GM04504 (cell line): ENCODE measurements at places on chromosomes 3 and 15.

- DNase-seq = no peak
Observed at GRCh38 chr3:196127308-196128040, 45.6 kb upstream of the TFRC start.

- DNase-seq = no peak
Observed at GRCh38 chr15:61037031-61037430, 192.1 kb downstream of the RORA start.

- DNase-seq = no peak
Observed at GRCh38 chr15:27064080-27064479, 93.1 kb downstream of the GABRG3 start.

- DNase-seq = peak; percentile 96
Observed at GRCh38 chr3:42032693-42033349, 58.3 kb upstream of the TRAK1 start.

- no peak for DNase-seq
Observed at GRCh38 chr3:71726146-71726545, 944 bp upstream of the EIF4E3 start.

DNA sequence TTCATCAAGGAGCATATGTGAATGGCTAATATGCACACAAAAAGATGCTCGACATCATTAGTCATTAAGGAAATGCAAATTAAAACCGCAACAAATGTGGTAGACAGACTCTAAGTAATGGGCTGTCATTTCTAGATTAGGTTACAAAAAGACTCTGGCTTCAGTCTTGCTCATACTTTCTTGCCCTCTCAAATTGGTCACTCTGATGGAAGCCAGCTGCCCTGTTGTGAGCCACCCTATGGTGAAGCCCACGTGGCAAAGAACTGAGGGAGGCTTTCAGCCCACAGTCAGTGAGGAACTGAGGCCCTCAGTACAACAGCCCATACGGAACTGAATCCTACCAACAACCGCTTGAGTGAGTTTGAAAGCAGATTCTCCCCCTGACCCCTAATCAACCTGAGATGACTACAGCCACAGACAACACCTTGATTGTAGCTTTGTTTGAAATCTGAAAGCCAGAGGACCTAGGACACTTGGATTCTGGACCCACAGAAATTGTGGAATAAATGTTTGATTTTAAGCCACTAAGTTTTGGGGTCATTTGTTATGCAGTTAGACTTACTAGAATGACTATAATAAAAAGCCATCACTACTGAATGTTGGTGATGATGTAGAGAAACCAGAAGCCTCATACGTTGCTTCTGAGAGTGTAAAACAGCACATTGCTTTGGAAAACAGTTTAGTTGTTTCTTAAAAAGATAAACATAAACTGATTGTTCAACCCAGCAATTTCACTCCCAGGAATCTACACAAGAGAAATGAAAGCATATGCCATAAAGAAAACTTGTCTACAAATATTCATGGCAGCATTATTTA is 45.7 kb downstream of the EHHADH start:
- DNase-seq = peak; percentile 47

GRCh38 chr3:51813539-51813938 is 34.5 kb upstream of the IQCF6 start:
- no peak for DNase-seq

- no peak for DNase-seq
Observed at GRCh38 chr3:46433841-46434240, 26.8 kb downstream of the CCRL2 start.

GRCh38 chr3:195907934-195908693 is at the start of gene TNK2:
TNK2 (minus strand) TSS chr3:195908551; CDS start chr3:195888588, 19,963 bp downstream.
- no peak for DNase-seq

- DNase-seq = peak; percentile 90
Observed at GRCh38 chr15:70318594-70319465, 221.1 kb upstream of the TLE3 start.
